ENCODE measurements at places on chromosomes 2 and 18. TPM values are rescaled to one million over a fixed set of nuclear protein-coding genes. Genes with fewer than 3 reads are reported as not detected.

SP140 gene
- 0.47 TPM for total RNA-seq

FRZB gene
- 1.1 TPM for total RNA-seq

MATN3 gene
- 0.32 TPM for total RNA-seq

VSNL1 gene
- 18.6 TPM for total RNA-seq

TUBB8B gene
- not detected for total RNA-seq

TRABD2A gene
- 0.62 TPM for total RNA-seq

CHRNG gene
- total RNA-seq = not detected

DNA sequence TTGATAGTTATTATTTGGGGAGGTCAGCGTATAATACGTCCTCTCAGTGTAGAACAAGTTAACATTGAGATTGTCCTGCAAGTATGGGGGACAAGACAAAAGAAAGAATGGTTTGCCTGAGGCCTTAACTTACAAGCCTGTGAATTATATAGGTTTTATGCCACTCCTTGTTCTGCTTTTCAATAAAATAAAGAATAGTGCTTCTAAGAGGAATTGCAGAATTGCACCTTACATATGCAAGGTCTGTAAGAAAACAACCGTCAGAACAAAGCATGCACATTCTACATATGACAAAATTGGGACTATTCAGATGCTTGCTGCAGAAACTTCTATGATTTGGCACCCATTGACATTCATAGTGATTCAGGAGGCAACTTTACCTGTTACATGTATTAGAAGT, 785.0 kb downstream of the NR4A2 start:
- no peak for DNase-seq

DNA sequence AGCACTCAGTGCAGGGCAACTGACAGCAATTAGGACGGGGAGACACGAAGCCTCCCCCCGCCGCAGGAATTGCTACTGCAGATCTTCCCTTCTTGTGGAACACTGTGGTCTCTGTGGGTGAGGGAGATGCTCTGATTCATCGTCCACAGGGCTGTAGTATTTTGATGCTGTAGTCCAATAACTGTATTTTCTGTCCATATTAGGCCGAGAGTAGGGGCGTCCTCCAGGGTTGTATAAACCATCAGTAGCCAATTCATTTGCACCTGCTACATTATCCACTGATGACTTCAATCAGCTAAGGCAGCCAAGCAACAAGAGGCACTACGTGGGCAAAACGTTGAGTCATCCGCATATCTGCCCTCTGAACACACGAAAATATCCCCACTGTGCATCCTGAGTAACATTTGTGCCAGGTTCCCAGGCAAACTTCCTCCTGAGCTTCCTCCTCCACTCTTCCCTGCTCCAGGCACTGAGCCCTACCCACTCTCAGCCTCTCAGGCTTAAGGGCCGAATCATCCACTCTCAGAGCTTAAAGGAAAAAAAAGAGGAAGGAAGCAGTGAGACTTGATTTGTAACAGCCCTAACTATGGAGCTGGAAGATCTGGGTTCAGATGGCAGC, 62.1 kb downstream of the LBH start:
- no peak for DNase-seq

DNA sequence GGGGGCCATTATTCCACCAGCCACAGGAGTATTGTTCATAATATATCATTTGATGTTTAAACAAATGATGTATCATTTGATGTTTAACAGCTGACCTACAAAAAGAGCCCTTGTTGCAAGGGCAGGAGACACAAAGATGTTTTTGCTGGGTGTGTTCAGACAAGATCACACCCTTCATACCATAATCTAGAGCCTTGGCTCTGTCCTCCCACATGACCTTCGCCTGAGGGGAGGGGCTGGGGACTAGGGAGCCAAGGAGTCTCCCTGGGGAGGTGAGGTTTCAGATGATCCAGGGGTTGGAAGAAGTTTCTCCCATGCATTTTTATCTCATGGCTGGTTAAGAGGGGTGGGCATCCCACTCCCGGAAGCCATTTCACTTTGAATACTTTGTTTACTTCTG, 33.5 kb downstream of the CDC42EP3 start:
- no peak for DNase-seq

- no peak for DNase-seq
These were observed 24.5 kb downstream of the NIF3L1 start for GRCh38 chr2:200913654-200914053.

DNA sequence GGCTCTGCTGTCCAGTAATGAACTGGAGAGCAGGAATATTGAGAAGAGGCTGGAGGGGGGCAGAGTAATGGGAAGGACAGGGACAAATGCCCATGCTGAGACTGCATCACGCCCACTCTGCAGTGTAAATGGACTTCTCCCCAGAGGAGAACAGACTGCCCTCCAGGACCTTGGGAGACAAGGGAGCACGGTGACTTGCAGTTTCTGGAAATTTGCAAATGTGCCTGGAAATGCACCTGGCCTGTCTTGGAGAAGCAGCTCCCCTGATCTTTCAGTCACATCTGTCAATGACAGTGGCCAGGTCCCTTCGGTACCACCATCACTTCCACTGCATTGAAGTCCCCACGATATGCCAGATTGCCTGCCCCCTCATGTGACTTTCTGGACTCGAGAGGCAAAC, 178.7 kb upstream of the SH3BP4 start:
- DNase-seq = no peak

DNA sequence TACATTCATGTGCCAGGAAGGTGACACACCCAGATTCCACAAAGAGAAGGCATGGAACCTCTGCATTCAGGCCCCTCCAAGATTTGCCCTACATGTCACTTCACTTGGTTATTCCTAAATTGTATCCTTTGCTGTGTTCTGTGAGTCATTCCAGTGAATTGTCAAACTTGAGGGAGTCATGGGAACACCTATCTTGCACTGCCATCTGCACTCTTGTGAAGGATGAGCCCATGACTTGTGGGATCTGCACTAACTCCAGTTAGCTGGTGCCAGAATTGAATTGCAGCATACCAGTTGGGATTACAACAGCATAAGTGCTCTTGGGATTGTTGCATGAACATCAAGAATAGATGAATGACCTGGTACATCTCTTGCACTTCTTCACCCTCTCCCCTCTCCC, 1288.0 kb upstream of the ZEB2 start:
- no peak for DNase-seq

GRCh38 chr18:23740105-23740830, 51.0 kb downstream of the LAMA3 start:
- no peak for DNase-seq

- no peak for DNase-seq
These were observed 106.4 kb downstream of the KCNH7 start for GRCh38 chr2:162731917-162732804.

DNA sequence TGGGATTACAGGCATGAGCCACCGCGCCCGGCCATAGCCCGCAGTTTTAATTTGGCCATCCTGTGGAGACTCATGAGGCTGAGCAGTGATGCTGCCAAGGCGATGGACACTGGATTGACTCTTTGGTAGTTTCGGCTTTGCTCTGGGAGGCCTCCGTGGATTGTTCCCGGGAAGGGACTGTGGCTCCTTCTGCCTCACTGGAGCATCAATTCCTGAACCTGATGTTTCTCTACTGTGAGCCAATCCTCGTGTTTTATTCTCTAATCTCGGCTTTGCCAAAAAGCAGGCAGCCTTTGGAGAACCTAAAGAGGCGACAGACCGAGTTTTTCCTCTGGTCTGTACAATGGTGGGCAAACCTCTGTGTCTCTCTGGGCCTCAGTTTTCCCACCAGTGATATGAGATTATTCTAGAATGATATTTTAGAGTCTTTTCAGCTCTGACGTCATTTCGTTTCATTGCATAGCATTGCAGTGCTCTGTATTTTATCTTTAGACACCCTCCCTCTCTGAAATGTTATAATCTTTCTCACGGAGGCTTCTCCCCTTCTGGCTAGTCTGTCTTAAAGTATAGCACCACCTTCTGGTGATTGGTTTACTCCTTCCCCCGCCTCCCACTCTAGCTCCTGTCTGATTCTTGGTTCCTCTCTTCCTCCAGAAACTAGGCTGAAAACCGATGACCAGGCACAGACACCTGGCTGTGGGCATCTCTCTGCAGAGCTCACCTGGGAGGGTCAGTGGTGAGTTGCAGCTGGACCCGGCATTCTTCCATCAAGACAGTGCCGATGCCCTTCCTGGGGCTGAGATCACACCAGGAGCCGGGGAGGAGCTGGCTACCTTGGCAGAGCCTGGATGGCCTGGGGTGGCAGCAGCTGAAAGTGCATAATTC, 341.3 kb downstream of the MYCN start:
- DNase-seq = no peak

DNA sequence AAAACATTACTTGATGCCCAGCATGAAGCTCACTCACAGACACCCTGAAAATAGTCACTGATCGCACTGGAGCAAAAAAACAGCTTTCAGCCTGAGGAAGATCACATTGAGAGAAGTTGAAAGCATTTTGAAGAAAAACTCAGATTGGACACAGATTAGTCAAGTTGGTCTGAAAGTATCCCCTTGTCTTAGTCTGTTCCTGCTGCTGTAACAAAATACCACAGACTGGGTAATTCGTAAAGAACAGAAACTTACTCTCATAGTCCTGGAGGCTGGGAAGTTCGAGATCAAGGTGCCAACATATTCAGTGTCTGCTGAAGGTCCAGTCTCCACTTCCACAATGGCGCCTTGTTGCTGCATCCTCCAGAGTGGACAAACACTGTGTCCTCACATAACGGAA, 14.2 kb upstream of the NDUFV2 start:
- no peak for DNase-seq

- DNase-seq = no peak
These were observed 132.5 kb downstream of the SPHKAP start for GRCh38 chr2:228048838-228049490.

- DNase-seq = no peak
These were observed 36.6 kb downstream of the RBFA start for GRCh38 chr18:80070825-80071224.

GRCh38 chr2:176763851-176764404, 448.7 kb upstream of the HNRNPA3 start:
- DNase-seq = no peak

GRCh38 chr2:20444101-20444992, 2.5 kb upstream of the RHOB start:
- DNase-seq = peak; percentile 52

- no peak for DNase-seq
These were observed 185.1 kb downstream of the MYO5B start for GRCh38 chr18:50009773-50010335.

- no peak for DNase-seq
These were observed 5.8 kb upstream of the WNT6 start for GRCh38 chr2:218853766-218854165.

- no peak for DNase-seq
These were observed 29.7 kb downstream of the PAX3 start for GRCh38 chr2:222269132-222269531.

- no peak for DNase-seq
These were observed 276.2 kb upstream of the HNRNPA3 start for GRCh38 chr2:176936410-176936809.

- no peak for DNase-seq
These were observed 97.0 kb upstream of the SALL3 start for GRCh38 chr18:78882585-78882984.

DNA sequence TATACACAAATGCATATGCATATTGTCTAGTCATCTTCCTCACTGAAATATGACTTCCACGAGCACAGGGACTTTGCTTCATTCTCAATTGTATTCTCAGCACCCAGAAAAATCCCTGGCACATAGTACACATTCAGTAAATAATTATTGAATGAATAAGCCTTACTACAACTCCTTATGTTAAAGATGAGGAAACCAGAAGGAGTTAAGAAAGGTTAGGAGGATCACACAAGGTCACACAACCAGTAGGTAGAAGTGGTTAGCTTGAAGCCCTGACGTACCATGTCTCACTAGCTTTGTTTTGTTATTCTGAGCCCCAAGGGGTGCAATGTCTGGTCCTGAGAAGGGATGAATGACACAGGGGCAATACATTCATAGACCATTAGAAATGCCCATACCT, 220.9 kb upstream of the PID1 start:
- no peak for DNase-seq

DNA sequence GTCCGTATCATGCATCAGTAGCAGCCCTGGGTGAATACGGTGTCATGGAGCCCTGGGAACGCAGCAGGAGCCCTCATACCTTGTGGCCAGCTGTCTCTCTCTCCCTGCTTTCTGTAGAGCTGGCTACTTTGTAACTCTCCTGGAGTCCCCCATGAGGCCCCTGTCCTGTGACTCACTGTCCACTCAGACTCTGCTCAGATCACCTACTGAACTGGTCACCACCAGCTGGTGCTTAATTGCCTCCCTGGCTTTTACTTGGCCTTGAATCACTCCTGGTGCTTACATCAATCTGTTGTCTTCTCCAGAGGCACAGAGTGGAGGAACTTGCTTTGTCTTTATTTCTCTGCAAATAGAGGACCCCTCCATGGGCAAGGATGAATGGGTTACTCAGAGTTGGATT, 172.7 kb downstream of the HRH4 start:
- no peak for DNase-seq

- DNase-seq = no peak
These were observed 143.3 kb downstream of the MREG start for GRCh38 chr2:215870088-215870490.

- DNase-seq = no peak
These were observed 268.9 kb upstream of the CCDC68 start for GRCh38 chr18:55228191-55228590.

DNA sequence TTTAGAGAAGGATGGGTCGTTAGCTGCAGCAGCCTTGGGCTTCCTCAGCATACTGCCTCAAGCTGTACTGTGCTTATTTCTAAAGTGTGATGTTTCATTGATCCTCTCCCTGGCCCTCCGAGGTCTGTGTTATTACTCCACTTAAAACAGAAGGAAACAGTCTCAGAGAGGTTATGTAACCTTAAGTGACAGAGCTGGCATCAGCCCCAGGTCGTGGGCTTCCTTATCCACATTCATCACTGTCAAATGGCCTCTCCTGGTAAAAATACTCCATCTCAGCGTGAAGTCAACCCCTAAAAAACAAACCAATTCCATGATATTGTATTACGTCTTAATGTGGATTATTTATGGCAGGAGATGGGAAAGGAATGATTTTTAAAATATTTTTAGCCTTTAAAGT, 153.3 kb upstream of the NOSTRIN start:
- DNase-seq = peak; percentile 60

DNA sequence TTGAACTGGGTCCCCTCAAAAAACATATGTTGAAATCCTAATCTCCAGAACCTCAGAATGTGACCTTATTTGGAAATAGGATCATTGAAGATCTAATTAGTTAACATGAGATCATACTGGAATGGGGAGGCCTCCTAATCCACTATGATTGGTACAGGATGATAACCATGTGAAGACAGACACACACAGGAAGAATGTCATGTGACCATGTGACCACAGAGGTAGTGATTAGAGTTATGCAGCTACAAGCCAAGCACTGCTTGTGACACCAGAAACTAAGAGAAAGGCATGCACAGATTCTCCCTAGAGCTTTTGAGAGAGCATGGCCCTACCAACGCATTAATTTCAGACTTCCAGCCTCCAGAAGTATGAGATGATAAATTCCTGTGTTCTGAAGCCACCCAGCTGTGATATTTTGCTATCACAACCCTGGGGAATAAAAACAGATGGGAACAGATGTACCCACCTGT, 47.0 kb upstream of the TGIF1 start:
- no peak for DNase-seq

DNA sequence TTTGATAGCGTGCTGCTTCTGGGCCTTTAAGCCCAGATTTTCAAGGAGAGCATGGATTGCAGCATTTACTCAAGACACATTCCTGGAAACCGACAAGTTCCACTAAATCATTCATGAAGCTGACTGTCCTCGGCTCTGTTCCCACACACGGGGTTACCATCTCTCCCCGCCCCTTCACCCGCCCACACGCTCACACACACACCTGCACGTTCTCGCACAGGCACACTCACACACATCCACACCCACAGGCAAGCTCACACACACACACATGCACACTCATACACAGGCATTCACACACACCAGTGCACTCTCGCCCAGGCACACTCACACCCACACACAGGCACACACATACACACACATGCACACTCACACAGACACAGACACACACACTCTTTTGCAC, 150.0 kb upstream of the AGAP1 start:
- DNase-seq = no peak

Data from left ventricle myocardium superior (tissue), 1 donor.